Uterus (tissue), 4 donors: ENCODE measurements at places on chromosomes 1 and 21. TPM values are rescaled to one million over a fixed set of nuclear protein-coding genes. Genes with fewer than 3 reads are reported as not detected.
A peak's percentile ranks its signal among the peaks of the same experiment; 100 is the strongest.

DNA sequence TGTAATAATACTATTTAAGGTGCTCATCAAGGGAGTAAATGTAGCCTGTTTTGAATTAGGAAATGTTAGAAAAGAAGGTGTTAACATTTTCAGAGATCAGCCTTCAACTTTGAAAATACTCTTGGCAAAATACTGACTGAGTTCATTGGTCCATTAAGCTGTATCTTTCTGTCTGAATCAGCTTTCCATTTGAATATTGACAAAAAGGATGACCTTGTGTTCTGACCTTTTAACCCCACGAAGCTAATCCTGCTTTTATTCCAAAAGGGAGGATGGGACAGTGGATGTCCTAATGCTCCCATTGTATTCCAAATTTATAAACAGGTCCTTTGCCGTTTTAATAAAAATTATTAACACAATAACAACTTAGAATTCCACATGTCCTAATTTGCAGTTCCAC, 259.7 kb upstream of the NRIP1 start:
- no peaks in the 10 kb centered on the region for H3K36me3 ChIP-seq
- no peak overlapping the region for H3K27ac ChIP-seq
- DNase-seq, result no peak

GRCh38 chr1:203035111-203036000, 9.1 kb downstream of the PPFIA4 start:
- H3K4me1 ChIP-seq, result no peaks in the 10 kb centered on the region
- no peaks in the 10 kb centered on the region for H3K36me3 ChIP-seq
- no peaks in the 10 kb centered on the region for H3K27me3 ChIP-seq
- no peak overlapping the region for H3K27ac ChIP-seq
- DNase-seq, result no peak

- no peaks in the 10 kb centered on the region for H3K27me3 ChIP-seq
- DNase-seq, result no peak
- no peak overlapping the region for H3K27ac ChIP-seq
- H3K36me3 ChIP-seq, result no peaks in the 10 kb centered on the region
- no peak overlapping the region for H3K4me3 ChIP-seq
Observed at GRCh38 chr1:81406292-81406999, 394.3 kb upstream of the ADGRL2 start.

NOS1AP gene
- under 0.01 TPM for total RNA-seq

INAVA gene
- 8.5 TPM for total RNA-seq

DNA sequence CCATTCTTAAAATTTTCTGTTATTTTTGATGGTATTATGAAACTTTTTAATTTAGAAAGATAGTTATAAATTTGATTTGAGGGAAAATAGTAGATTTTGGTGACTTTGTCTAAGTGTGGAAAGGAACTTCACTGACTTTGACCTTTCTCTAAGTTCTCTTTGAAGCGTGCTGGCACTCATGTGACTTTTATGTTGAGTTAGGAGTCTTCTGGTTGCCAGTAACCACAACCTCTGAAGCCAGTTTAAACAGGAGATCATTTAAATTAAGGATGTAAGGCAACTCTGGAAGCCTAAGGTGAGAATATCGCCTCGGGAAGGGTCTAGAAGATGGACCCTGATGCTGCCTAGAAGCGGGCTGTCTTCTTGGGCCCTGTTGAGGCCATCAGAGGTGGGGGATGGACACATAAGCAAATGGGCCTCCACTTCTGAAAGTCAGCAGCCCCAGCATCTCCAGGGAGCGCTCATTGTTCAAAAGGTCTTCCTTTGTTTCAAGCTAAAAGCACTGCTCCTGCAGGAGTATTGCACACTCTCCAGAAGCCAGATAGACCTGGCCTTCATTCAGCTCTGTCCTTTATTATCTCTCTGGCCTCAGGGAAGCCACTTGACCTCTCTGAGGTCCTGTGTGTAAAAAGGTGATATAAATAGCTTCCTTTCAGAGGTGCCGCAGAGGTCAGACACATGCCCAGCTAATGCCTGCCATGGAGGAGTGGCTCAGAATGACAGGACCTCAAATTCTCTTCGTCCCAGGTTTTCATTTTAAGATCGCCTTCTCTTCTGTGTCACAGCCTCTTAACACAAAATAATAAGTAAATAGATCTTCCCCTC, 5.1 kb upstream of the RCAN1 start:
- no peaks in the 10 kb centered on the region for H3K36me3 ChIP-seq
- H3K27ac ChIP-seq, result no peak overlapping the region
- H3K4me1 ChIP-seq, result no peaks in the 10 kb centered on the region

PLA2G2F gene
- total RNA-seq, result not detected

RSPH1 gene
- not detected for total RNA-seq

F11R gene
- total RNA-seq, result 24.8 TPM

- H3K36me3 ChIP-seq, result no peaks in the 10 kb centered on the region
- DNase-seq, result peak; percentile 67
Observed at GRCh38 chr1:33094971-33095604, 14.1 kb downstream of the AZIN2 start.

DNA sequence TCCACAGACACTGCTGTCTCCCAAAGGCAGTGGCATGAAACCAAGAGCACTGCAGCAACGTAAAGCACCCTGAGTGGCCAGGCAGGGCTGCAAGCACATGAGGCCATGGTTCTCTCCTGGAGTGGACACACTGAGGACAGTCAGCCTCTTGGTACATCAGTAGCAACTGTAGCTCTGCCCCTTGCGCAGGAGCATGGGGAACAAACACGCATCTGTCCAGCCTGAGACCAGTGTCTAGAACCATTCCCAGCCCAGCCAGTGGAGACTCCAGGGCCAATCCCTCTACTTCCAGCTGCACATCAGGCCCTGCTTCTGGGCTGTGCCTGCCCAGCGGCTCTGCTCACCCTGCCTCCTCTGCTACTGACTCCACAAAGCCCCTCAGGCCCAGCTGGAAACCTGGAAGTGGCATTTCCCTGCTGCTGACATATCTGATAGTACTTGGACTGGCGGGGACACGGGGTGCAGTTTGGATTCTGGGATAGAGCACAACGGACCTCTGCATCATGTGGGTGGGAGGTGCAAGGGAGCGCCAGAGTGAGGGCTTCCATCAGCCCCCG, 49.0 kb downstream of the TOR1AIP2 start:
- no peaks in the 10 kb centered on the region for H3K36me3 ChIP-seq
- no peaks in the 10 kb centered on the region for H3K4me1 ChIP-seq
- H3K27ac ChIP-seq, result no peak overlapping the region
- no peaks in the 10 kb centered on the region for H3K27me3 ChIP-seq
- no peak for DNase-seq

CRYBG2 gene
- not detected for total RNA-seq

AIRE gene
- not detected for total RNA-seq

GRCh38 chr21:38299671-38300070, 42.9 kb downstream of the KCNJ15 start:
- H3K27ac ChIP-seq, result no peak overlapping the region
- H3K4me3 ChIP-seq, result no peak overlapping the region
- no peaks in the 10 kb centered on the region for H3K36me3 ChIP-seq
- no peaks in the 10 kb centered on the region for H3K4me1 ChIP-seq

DNA sequence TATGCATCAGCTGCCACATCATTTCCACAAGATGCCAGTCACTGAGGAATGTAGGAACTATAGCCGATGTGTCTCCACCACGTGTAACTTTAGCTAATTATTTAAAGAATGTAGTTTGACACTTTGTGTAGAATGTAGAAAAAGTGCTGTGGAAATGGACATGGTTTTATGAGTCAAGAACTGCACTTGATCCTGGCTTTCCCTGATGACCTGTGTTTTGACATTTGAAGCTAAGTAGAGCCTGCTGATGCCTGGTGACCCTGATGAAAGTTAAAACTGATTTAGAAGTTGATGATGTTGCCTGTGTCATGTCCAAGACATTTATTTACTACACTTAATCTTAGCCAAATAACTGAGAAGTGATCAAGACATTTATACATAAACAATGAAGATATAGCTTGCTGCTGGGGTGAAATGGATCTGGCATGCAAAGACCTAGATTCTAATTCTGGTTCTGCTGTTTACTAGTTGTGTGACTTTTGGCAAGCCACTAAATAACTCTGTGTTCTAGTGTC, 4.4 kb upstream of the OSBPL9 start:
- peak overlapping the region; percentile 71 for H3K27ac ChIP-seq
- H3K36me3 ChIP-seq, result no peaks in the 10 kb centered on the region
- peaks cover 6% of the 10 kb centered on the region for H3K4me1 ChIP-seq

DNA sequence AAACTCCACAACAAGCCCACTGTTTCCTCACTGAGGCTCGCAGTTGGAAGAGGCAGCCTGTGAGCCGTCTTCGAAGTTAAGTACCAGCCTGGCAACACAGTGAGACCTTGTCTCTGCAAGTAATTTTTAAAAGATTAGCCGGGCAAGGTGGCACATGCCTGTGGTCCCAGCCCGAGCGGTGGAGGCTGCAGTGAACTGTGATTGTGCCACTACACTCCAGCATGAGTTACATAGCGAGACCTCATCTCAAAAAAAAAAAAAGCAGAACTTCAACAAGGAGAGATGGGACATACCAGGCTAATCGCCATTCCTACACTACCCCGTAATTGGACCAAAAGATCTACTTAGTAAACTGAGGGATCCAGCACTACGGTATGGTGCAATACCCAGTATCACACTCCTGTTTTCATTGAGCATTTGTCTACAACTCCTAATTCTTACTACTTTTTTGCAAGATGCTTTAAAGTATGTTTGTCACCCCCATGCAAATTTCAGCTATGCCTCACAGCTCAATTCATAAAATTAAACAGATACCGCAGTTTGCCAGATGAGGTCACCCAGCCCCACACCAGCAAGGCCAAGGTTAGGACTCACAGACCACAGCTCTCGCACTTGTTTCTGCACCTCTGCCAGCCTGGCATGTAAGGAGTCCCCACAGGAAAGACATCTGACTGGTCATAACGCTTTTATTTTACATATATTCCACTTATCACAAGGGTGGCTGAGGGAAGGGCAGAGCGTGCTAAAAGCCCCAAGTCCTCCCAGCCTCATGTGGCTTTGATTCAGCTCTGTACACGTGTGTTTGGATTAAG, 21.0 kb downstream of the SDE2 start:
- H3K36me3 ChIP-seq, result no peaks in the 10 kb centered on the region
- H3K27me3 ChIP-seq, result no peaks in the 10 kb centered on the region
- DNase-seq, result no peak
- H3K4me3 ChIP-seq, result no peak overlapping the region
- no peak overlapping the region for H3K27ac ChIP-seq

ATP1A4 gene
- 1.5 TPM for total RNA-seq

TSPEAR gene
- total RNA-seq, result 0.18 TPM

TLR5 gene
- 7.6 TPM for total RNA-seq

DNA sequence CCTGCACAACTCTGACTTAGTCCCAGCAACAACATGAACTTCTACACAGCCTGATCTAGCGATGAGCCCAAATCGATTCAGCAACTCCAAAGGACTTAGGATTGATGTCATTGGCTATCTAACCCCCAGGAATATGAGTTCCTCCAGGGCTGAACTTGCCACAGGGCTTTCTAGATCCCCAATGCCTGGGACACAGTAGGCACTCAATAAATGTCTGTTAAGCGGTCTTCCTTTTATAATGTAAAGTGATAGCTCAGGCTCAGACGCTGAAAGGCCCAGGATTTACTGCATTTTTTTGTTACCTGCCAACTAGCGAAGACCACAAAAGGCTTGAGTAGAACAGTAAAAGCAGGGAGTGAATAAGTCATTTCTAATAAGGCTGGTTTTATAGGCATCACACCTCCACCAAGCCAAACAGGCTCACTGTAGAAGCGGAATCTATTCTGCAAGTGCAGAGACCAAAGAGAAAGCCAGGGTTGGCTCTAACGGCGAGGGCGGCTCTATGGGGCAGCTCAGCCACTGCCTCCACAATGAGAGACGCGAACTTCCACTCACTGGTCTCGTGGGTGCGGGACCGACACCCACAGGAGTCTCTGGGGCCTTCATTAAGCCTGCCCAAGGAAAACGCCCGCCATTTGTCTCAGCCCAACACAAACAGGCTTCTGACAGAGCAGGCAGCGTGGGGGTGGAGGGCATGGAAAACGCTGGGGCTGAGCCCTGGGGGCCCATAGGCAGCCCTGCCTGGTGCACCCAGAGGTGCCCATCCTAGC, 52.0 kb downstream of the HLCS start:
- no peak for DNase-seq
- H3K36me3 ChIP-seq, result no peaks in the 10 kb centered on the region
- H3K4me3 ChIP-seq, result no peak overlapping the region
- H3K27ac ChIP-seq, result no peak overlapping the region
- no peaks in the 10 kb centered on the region for H3K27me3 ChIP-seq

DNA sequence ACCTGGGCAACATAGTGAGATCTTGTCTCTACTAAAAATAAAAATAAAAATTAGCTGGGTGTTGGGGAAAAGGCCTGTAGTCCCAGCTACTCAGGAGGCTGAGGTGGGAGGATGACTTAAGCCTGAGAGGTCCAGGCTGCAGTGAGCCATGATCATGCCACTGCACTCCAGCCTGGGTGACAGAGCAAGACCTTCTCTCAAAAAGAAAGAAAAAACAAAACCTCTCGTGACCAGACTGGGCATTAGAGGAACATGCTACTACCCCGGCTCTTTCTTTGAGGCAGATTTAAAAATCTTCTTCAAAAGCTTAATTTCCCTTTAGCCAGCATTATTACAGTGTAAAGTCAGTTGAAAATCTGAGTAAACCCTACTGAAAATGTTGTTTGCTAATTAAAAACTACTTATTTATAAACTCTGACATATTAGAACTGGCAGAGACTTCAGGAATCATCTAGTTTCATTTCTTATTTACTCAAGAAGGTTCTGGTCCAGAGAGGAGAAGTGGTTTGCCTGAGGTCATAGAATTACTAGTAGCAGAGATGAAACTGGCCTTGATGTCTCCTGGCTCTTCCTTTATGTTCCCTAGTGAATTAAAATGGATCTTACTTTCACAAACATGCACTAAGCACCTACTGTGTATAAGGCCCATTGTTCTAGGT, 11.6 kb upstream of the ELAVL4 start:
- no peaks in the 10 kb centered on the region for H3K36me3 ChIP-seq
- H3K27me3 ChIP-seq, result no peaks in the 10 kb centered on the region
- DNase-seq, result no peak
- H3K4me1 ChIP-seq, result no peaks in the 10 kb centered on the region
- no peak overlapping the region for H3K27ac ChIP-seq

DNA sequence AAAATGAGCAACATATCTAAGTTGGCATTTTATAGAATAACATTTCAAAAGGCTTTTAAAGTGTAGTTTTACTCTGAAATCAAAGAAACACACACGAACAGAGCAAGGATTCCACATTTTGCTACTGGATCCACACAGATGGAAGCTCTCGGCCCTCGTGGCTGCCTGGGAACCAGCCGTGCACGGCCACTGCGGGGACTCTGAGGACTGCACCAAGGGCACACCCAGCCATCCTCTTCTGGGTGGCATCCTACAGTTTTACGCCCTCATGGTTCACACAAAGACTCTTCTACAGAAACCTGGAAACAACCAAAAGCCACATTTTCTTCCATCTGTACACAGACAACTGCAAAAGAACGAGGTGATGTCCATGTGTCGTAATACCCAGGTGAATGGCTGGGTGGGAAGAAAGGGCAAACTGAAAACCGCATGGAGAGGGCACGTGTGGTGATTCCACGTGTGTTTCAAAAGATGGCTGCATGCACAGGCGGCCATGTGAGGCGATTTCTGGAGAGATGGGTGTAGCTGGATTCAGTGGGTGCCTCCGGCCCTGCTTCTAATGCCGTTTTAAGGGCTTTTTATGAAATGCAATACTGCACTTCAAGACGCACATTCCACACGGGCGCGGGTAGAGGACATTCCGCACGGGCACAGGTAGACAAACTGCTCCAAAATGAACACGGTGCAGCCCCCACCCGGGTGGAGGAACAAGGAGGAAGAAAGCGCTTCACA, 8.1 kb downstream of the POFUT2 start:
- H3K27ac ChIP-seq, result no peak overlapping the region
- H3K27me3 ChIP-seq, result no peaks in the 10 kb centered on the region
- H3K36me3 ChIP-seq, result no peaks in the 10 kb centered on the region
- H3K4me3 ChIP-seq, result no peak overlapping the region
- no peaks in the 10 kb centered on the region for H3K4me1 ChIP-seq

GRCh38 chr1:62595647-62596046, 1.7 kb upstream of the ANGPTL3 start:
- no peaks in the 10 kb centered on the region for H3K4me1 ChIP-seq
- no peak overlapping the region for H3K27ac ChIP-seq
- no peak for DNase-seq
- no peak overlapping the region for H3K4me3 ChIP-seq

B4GALT2 gene
- 28.8 TPM for total RNA-seq
